Stimulated activated CD8-positive, alpha-beta memory T cell treated with anti-CD3 and anti-CD28 coated beads, Interleukin-2, amount 100 ng/mL, for 1 hour (primary cell): ENCODE measurements at places on chromosomes 16 and 17.

DNA sequence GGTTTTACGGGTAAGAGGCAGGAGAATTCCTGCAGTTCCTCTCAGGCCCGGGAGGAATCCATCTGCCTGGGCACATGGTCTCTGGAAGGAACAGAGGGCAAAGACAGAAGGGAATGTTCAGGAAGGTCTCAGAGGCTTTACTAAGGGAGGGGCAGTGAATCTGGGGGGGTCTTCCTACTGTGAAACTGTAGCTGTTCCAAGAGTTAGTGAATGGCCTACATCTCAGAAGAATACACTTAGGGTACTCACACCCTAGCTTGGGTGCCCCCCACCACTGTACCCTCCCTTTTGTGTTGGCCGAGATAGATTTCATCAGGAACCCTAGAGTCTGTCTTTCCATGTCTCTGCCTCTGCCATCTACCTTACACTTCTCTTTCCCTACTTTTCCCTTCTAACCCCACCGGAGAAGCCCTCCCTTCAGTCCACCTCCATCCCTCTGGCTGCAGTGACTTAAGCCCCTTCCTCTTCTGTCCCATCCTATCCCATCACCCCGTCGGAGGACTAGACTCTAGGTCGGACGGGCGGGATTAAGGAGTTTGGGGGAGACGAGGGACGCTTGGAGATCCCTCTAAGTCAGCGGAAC is 316 bp downstream of the DLG4 start:
- no peak for DNase-seq

DNA sequence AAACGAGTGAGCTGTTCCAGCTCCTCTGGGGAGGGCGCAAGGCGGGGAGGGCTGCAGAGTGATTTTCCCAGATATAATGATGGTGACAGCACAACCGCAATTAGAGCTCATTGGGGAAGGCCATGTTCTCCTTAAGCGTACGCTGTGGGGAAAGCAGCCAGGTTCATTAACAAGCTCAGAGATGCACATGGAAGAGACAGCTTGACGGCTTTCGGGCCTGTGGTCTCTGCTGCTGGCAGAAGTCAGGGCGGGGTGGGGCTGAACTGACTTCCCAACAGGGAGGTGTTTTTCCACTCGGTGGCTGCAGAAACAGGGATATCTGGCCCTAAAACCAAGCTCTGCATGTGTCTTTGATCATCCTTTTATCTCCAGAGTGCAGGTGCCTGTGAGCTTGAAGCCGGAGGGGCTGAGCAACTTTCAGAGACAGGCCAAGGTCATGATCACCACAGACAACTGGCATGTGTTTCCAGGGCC is 24.0 kb upstream of the CACNG1 start:
- no peak for DNase-seq

GRCh38 chr17:68849673-68850610 is 105.2 kb downstream of the ABCA8 start:
- no peak for DNase-seq

DNA sequence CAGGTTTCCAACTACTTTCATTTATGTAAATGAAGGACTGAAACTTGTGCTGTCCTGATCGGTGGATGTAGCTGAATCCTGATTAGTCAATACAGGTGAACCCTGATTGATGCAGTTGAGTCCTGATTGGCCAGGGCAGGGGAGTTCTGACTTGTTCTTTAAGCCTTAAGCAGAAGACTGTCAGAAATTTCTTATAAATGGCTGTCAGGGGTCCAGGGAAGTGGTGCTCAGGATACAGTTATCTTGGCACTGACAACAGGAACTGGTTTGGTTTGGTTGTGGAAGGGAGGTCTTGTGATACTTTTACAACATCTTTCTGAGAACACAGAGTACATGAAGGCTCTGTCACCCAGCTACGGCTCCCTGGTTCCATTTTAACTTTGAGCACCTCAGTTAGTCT is 132.1 kb downstream of the KCNJ12 start:
- DNase-seq = no peak

DNA sequence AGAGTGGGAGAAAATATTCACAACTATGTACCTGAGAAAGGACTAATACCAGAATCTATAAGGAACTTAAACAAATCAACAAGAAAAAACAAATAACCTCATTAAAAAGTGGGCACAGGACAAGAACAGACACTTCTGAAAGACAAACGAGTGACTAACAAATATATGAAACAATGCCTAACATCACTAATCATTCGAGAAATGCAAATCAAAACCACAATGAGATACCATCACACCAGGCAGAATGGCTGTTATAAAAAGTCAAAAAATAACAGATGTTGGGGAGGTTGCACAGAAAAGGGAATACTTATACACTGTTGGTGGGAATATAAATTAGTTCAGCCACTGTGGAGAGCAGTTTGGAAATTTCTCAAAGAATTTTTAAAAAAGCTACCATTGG is 83.5 kb upstream of the WSCD1 start:
- DNase-seq = no peak

GRCh38 chr16:66517586-66518263 is 32.2 kb downstream of the TK2 start:
- DNase-seq = no peak

DNA sequence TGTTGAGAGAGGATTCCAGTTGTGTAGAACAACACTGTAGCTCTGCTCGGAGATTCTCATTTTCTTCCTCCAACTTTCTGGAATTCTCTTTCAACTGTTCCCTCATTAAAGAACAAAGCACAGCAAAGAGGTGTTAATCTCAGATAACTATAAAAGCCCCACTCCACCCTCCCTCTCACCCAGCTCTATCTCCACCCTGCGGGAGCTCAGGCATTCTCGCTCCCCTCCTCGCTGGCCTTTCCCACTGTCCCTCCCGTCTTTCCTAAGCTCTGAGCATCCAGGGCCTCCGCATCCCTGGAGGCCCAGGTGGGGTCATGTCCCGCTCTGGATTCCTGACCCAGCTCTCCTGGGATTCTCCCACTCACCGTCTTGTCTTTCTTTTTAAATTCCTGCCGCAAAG is 35.1 kb downstream of the DHX38 start:
- DNase-seq = no peak

DNA sequence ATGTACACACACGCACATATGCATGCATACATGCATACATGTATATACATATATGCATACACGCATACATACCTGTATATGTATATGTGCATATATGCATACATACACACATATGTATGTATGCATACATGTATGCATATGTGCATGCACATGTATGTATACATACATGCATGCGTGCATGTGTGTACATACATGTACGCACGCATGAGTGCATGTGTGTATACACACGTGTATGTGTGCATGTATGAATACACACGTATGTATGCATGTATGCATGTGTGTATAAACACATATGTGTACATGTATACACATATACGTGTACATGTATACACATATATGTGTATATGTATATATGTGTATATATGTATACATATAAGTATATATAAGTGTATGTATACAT is 28.5 kb upstream of the DLX3 start:
- no peak for DNase-seq

DNA sequence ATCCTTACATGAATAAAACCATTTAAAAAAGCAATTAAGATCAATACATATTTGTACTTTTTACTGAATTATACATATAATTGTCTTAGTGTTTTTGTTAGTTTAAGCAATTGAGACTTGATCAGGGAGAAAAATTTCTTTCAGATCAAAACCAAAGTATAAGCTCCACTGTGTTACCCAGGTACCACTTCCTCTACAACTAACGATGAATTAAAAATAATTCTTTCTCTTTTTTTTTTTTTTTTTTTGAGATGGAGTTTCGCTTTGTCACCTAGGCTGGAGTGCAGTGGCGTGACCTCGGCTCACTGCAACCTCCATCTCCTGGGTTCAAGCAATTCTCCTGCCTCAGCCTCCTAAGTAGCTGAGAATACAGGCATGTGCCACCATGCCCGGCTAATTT is 6.8 kb downstream of the FBXO47 start:
- no peak for DNase-seq

DNA sequence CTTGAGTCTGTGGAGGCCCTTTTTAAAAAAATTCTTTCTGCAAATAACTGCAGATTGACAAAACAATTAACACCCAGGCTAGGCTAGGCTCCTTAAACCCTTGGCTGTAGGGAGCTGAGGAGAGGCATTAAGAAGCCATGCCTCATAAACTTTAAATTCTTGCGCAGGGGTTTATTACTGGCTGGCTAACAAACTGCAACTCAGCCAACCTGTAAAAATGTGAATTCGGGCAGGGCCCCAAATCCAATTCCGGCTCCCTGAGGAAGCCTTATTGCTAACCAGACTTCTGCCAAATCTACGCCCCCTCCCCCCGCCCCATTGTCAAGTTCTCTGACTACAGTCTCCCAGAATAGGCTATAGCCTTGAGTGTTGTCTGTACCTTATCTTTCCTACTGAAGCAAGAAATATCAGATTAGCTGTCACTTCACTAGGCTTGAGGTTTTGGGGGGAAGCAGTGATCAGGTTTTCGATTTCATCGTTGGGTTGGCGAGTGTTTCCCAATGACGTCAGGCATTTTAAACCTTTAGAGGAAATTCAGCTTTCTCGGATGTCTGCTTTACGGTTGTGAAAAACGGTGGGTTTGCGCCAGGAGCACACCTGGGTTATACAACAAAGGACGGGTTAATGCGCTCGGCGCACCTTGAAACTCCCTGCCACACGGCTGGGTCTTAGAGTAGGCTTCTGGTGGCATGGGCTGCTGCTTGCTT is 2.0 kb downstream of the CDH3 start:
- DNase-seq = no peak

- no peak for DNase-seq
Measured at GRCh38 chr17:16293931-16294330, 59.3 kb downstream of the CENPV start.

DNA sequence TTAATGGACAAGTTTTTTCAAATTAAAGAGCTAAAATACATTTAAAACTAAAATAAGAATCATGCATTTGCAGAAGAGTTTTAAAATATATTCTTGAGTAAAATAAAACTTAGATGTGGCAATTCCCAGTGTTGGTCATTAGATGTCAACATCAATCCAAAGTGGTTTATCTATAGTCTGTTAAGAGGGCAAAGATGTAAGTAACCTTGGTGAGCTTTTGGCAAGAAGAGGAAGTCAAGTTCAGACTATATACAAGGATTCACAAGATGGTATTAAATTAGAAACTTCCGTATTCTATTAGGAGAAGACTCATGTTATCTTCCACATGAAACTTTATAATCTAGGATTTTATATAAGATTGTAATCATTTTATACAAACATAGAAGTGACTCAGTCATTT is 73.1 kb downstream of the CEP95 start:
- no peak for DNase-seq

DNA sequence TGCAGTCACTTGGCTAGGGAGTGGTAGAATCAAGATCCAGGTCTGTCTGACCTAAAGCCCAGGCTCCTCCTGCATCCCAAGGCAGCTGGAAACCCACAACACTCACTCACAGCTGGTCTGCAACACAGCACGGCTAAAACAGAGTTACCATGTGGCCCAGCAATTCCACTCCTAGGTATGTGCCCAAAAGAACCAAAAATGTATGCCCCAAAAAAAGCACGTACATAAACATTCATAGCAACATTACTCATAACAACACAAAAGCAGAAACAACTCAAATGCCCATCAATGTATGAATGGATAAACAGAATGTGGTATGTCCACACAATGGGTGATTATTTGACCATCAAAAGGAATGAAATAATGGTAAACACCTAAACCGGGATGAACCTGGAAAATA is 8.9 kb downstream of the TVP23A start:
- no peak for DNase-seq

DNA sequence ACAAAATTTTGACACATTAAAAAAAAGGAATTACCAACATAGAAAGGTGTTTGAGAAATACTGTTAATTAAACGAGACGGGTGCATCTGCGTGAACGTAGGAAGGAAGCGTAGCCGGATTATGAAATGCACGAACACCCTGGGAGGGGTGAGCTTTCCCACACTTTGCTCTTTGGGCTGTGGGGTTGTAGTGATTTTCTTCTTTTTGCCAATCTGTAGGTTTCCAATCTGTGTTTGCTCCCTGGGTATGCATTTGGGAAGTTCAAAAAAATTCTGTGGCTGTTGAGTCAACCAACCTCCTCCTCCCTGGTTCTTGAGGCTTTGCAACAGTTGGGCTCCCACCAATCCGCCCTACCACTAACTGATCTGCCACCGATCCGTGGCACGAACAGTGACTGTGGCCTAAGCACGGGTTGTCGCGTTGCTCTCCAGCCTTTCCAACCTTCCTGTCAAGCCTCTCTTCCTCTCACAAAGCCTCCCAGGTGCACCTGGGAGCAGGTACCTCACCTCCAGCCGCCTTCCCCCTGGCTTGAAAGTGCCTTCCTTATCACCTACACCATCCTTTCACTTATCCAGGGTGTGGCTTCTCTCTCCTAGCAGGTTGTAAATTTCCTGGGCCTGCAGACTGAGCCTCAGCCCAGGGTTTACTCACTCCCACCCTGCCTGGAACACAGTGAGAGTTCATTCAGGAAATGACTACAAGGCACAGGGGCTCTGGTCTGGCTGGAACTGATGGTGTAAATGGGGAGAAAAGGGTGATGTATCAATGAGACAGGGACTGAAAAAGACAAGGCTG is 16.6 kb downstream of the RTN4RL1 start:
- no peak for DNase-seq

GRCh38 chr16:74607310-74607961 is 522 bp upstream of the GLG1 start:
- DNase-seq = no peak

DNA sequence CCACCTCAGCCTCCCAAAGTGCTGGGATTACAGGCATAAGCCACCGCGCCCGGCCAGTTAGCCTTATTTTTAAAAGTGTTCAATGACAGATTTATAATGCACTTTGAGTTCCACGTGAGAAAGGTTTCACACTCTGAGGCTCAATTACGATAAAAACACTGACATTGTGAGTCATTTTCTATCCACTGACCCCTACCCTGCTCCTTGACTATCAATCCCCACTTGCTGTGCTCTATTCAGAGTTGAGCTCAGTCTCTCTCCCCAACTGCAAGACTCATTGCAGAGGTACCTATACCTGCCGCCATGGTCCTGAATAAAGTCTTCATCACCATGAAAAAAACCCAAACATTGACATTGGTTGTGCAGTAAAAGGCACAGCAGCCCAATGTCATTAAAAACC is 8.5 kb downstream of the GFOD2 start:
- no peak for DNase-seq

DNA sequence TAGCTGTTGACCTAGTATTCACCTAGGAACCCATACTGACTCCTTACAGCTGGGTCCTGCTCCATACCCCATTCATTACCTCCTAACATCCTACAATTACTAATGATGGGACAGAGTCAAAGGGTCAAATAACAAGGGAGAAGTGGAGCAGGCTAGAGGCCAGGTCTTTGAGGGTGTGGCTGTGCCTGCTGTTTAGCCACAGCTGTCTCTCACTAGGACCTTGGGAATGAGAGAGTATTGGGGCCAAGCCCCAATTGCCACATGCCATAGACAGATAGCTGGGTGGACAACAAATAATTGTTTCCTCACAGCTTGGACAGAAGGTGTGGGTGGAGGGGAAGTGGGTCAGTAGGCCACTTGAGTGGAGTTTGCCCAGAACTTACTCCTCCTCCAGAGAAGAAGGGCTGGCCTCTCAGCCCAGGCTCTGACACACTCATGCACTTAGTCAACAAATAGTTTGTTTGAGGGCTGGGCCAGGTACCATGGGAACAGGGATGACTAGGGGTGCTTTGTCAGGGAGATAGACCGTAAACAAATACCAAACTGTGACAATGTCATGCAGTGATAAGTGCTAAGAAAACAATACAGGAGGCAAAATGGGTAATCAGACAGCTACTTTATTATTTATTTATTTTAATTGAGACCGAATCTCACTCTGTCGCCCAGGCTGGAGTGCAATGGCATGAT is 10.2 kb upstream of the CENPT start:
- no peak for DNase-seq
